H9 (cell line): ENCODE measurements at places on chromosomes 3 and 15. TPM values are rescaled to one million over a fixed set of nuclear protein-coding genes. Genes with fewer than 3 reads are reported as not detected.
A peak's percentile ranks its signal among the peaks of the same experiment; 100 is the strongest.

PRTG gene
- total RNA-seq, result 4.4 and 5.7 TPM in 2 replicates

UCN2 gene
- total RNA-seq, result 0.42 and 0.68 TPM in 2 replicates

DNA sequence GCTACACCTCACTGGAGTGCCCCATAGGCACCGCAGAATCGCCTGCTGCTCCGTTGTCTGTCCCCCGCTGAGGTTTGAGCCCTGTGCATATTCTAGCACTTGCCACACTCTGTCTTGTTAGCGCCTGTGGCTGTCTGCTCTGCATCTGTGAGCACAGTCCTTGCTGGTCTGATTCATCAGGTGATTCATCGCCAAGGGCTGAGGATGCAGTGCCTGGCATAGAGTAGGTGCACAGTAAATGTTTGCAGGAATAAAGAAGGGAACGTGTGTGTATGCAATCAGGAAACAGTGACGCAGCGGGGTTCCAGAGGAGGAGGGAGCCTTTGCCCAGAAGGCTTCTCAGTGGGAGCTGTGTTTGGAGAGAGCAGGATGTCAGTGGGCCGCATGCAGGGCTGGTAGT is 124.0 kb upstream of the PLXNA1 start:
- H3K27me3 ChIP-seq, result no peaks in the 10 kb centered on the region
- H3K36me3 ChIP-seq, result no peaks in the 10 kb centered on the region
- no peak for DNase-seq
- peaks cover 2% of the 10 kb centered on the region; the same call in 1 of the 2 replicates for H3K4me1 ChIP-seq

DNA sequence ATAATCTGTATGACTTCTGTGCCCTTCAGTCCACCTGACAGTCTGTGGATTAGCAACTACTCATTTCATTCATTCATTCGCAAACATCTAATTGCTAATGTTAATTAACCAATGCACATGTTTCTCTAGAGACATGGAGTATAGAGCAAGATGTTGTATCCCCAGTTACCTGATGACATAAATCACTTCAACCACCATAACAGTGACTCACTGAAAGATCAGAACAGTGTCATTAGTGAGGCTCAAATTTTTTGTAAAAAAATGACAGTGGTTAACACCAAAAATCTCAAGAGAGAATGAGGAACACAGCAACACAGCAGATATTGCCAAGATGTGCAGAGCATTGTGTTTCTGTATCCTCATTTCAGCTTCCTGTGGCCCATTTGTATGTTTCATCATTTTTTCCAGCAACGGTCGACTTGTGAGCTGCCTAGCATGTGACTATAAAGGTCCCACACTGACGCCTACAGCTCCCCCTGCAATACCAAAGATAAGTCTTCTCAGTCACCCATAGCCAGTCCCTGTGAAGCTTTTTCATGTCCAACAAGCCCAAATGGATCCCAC is 3.7 kb upstream of the PLD1 start:
- H3K27me3 ChIP-seq, result peaks cover 12% of the 10 kb centered on the region; the same call in 1 of the 2 replicates
- no peaks in the 10 kb centered on the region for H3K4me1 ChIP-seq
- H3K4me3 ChIP-seq, result no peak overlapping the region
- no peaks in the 10 kb centered on the region for H3K36me3 ChIP-seq

DNA sequence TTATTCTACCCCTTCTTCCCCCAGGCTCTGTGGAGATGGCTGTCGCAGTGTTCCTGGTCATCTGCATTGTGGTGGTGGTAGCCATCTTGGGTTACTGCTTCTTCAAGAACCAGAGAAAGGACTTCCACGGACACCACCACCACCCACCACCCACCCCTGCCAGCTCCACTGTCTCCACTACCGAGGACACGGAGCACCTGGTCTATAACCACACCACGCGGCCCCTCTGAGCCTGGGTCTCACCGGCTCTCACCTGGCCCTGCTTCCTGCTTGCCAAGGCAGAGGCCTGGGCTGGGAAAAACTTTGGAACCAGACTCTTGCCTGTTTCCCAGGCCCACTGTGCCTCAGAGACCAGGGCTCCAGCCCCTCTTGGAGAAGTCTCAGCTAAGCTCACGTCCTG is 12.9 kb downstream of the SPINT1 start:
- H3K36me3 ChIP-seq, result peaks cover 54% of the 10 kb centered on the region
- no peaks in the 10 kb centered on the region for H3K4me1 ChIP-seq
- H3K4me3 ChIP-seq, result no peak overlapping the region
- H3K27me3 ChIP-seq, result no peaks in the 10 kb centered on the region
- no peak for DNase-seq

DNA sequence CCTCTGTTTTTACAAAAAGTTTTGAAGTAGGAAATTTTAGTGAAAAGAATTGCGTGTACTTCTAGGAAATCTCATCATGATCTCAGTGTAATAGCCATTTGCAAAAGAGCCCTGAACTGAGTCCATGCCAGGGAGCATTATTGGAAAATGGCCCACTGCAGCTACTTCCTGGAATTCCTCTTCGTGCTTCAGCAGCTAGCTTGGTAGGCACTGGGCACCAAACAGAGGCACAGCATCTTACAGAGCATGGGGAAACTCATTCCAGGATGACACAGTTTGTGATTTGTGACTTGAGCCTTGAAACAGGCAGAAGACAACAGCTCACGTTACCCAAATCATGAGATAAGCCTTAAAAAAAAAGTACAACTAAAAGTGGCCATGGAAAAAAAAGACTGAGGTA is 179.1 kb downstream of the WDR72 start:
- no peak for DNase-seq
- H3K27me3 ChIP-seq, result no peaks in the 10 kb centered on the region
- H3K27ac ChIP-seq, result no peak overlapping the region
- no peaks in the 10 kb centered on the region; the same call in 1 of the 2 replicates for H3K4me1 ChIP-seq

TSC22D2 gene
- total RNA-seq, result 25.4 and 26.5 TPM in 2 replicates

GRCh38 chr3:172564499-172564898 is 41.3 kb upstream of the TNFSF10 start:
- H3K27ac ChIP-seq, result no peak overlapping the region
- DNase-seq, result no peak
- no peaks in the 10 kb centered on the region for H3K36me3 ChIP-seq
- no peak overlapping the region for H3K4me3 ChIP-seq
- H3K4me1 ChIP-seq, result no peaks in the 10 kb centered on the region

GRCh38 chr3:54714035-54714434 is 213.8 kb downstream of the LRTM1 start:
- H3K4me1 ChIP-seq, result peaks cover 3% of the 10 kb centered on the region; the same call in 1 of the 2 replicates
- no peak overlapping the region for H3K4me3 ChIP-seq

DNA sequence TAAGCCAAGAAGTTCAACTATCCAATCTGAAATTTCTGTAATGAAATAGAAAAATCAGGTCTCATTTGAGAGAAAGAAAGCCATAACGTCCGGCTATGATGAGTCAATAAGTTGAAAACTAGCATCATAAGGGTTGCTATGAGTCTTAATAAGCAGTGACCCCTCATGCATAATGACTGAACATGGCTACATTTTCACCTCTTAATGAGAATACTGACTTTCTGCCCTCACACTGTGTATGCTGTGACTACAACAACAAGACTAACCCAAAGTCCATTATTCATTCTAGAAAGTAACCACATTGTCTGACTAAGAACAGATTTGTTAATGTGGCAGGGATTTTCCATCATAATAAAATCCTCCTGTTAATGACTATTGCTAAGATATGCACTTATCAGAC is 884.0 kb upstream of the CADM2 start:
- no peaks in the 10 kb centered on the region for H3K27me3 ChIP-seq
- no peaks in the 10 kb centered on the region for H3K4me1 ChIP-seq
- no peak for DNase-seq
- H3K36me3 ChIP-seq, result peaks cover 2% of the 10 kb centered on the region; the same call in 1 of the 2 replicates
- H3K27ac ChIP-seq, result no peak overlapping the region
- H3K4me3 ChIP-seq, result no peak overlapping the region

OIP5 gene
- total RNA-seq, result 30.9 and 33.3 TPM in 2 replicates

- H3K4me3 ChIP-seq, result no peak overlapping the region
- no peaks in the 10 kb centered on the region for H3K27me3 ChIP-seq
- no peak overlapping the region for H3K27ac ChIP-seq
- peaks cover 6% of the 10 kb centered on the region for H3K36me3 ChIP-seq
- no peak for DNase-seq
These were observed 177.3 kb upstream of the GOLIM4 start for GRCh38 chr3:168273036-168273435.

GRCh38 chr3:139201446-139202225 is 142.2 kb upstream of the MRPS22 start:
- no peak overlapping the region for H3K4me3 ChIP-seq
- no peak overlapping the region for H3K27ac ChIP-seq
- H3K4me1 ChIP-seq, result no peaks in the 10 kb centered on the region
- no peak for DNase-seq

GRCh38 chr3:123098426-123099330 is 31.9 kb downstream of the PDIA5 start:
- H3K4me3 ChIP-seq, result no peak overlapping the region
- H3K27me3 ChIP-seq, result no peaks in the 10 kb centered on the region
- H3K36me3 ChIP-seq, result peaks cover 22% of the 10 kb centered on the region
- peaks cover 14% of the 10 kb centered on the region; the same call in 1 of the 2 replicates for H3K4me1 ChIP-seq
- peak; percentile 50 for DNase-seq
- no peak overlapping the region for H3K27ac ChIP-seq

DNA sequence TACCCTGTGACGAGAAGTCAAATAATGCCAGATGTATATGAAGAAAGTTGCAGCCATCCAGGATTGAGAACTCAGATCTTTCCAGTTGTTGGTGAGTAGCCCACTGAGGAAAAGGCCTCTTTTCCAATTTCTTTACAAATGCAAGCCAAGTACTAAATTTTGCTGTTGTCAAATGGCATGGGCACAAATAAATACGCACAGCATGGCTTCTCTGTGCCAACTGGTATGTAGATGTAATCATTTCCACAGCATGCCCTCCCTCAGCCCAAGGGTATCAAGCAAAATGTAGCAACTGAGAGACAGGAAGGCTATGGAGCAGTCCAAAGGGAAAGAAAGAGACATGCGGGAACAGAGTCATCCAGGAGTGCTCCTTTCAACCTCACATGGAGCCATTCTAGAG is 105.4 kb downstream of the FGF12 start:
- no peak for DNase-seq
- H3K27me3 ChIP-seq, result no peaks in the 10 kb centered on the region
- no peaks in the 10 kb centered on the region; the same call in 1 of the 2 replicates for H3K4me1 ChIP-seq
- H3K36me3 ChIP-seq, result no peaks in the 10 kb centered on the region
- H3K27ac ChIP-seq, result no peak overlapping the region
- no peak overlapping the region for H3K4me3 ChIP-seq

DNA sequence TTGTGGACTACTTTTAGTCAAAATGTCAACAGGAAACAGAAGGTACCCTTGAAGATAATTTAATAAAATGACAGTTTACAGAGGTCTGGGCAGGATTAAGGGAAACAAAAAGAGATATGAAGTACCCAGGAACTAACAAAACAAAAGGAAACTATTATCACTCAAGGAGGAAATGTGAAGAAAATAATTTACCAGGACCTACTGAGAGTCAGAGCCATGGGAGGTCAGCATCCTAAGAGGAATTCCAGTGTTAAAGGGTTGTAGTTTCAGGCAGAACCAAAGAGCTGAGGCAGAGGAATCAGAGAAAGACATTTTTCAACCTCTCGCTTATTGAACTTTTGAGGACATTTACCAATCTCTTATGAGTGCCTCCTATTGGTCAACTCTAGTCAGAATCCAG is 408.9 kb upstream of the CBLB start:
- no peak overlapping the region for H3K4me3 ChIP-seq
- no peaks in the 10 kb centered on the region for H3K36me3 ChIP-seq
- no peak for DNase-seq

GRCh38 chr3:184361532-184361931 is at the start of the genes CLCN2 and POLR2H:
CLCN2 (minus strand) TSS chr3:184361605; CDS start chr3:184361479, 126 bp downstream.
POLR2H (plus strand) TSS chr3:184361710; CDS start chr3:184363493, 1,783 bp downstream.
- no peak within 1 kb of the TSS for H3K27ac ChIP-seq
- peak within 1 kb of the TSS; percentile 96 for H3K4me3 ChIP-seq
- peak; percentile 66 for DNase-seq
- peaks cover 24% of the 10 kb centered on the region; the same call in 2 of the 3 replicates for H3K36me3 ChIP-seq
- H3K4me1 ChIP-seq, result peaks cover 2% of the 10 kb centered on the region; the same call in 1 of the 2 replicates

GRCh38 chr15:27564656-27565055 is 534.5 kb downstream of the OCA2 start:
- no peaks in the 10 kb centered on the region for H3K27me3 ChIP-seq
- H3K4me1 ChIP-seq, result no peaks in the 10 kb centered on the region
- H3K27ac ChIP-seq, result no peak overlapping the region
- H3K36me3 ChIP-seq, result peaks cover 5% of the 10 kb centered on the region; the same call in 2 of the 3 replicates

GRCh38 chr3:156180077-156180476 is 59.7 kb downstream of the KCNAB1 start:
- H3K27ac ChIP-seq, result no peak overlapping the region
- H3K4me1 ChIP-seq, result no peaks in the 10 kb centered on the region
- no peaks in the 10 kb centered on the region for H3K36me3 ChIP-seq
- no peak for DNase-seq

DNA sequence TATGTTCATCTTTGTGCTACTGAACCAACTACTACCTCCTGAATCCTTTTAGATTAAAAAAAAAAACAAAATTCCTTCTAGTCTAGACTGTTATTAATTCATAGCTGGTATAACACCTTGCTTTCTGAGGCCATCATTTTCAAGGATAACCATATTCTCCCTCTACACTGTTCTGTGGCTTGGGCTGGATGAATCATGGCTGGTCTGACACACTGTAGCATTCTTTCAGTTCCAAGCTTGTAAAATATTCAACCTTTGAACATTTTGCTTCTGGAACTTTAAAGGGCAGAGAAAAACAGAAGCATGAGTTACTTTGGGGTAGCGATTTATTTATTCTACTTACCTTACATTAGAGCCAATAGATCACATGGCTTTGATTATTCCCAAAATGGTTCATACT is 7.6 kb downstream of the HSPBAP1 start:
- no peak overlapping the region for H3K4me3 ChIP-seq
- no peaks in the 10 kb centered on the region for H3K4me1 ChIP-seq
- H3K36me3 ChIP-seq, result peaks cover 18% of the 10 kb centered on the region
- DNase-seq, result no peak
- H3K27ac ChIP-seq, result no peak overlapping the region

DNA sequence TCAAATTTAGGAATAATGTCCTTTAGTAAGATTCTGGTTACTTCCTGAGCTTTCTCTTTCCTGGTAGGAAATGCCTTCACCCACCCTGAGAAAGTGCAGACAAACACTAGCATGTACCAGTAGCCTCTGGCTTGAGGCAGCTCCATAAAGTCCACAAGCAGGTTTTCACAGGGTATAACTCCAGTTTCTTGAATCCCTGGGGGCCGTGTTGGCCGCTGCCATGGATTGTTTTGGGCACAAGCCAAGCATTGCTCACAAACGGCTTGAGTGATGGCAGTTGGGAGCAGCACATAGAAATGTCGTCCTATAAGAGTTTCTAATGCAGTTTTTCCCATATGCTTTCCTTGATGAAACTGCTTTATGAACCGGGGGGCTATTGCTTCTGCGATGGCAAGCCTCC is 164.1 kb downstream of the STXBP5L start:
- H3K27me3 ChIP-seq, result no peaks in the 10 kb centered on the region
- H3K4me3 ChIP-seq, result no peak overlapping the region
- no peak for DNase-seq
- H3K4me1 ChIP-seq, result no peaks in the 10 kb centered on the region

DNA sequence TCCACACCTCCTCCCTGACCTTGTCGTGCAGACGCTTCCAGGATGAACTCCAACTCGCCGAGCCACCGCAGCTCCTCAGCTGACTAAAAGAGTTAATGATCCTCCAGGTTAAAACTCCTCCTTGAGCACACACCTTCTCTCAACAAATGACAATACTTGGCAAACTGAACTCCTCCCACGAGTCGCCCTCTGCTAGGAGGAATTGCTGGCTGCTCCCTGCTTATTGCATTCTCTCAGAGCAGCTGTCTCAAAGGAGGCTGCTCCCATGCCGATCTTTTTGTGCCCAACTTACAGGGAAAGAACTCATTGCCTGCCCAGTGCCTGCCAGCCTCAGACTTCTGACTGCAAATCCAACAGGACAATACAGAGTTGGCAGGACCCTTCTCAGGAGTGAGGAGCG is at the start of gene ATP13A4:
TSS of gene ATP13A4 (minus strand) at position 85 of the 400 bp plus-strand sequence. CDS start 96 bp downstream, outside the sequence.
- no peak within 1 kb of the TSS for H3K27ac ChIP-seq
- H3K4me1 ChIP-seq, result no peaks in the 10 kb centered on the region
- peak; percentile 65 for DNase-seq
- no peaks in the 10 kb centered on the region for H3K36me3 ChIP-seq
- H3K4me3 ChIP-seq, result no peak within 1 kb of the TSS

CYB561D2 gene
- 16.8 and 19.0 TPM in 2 replicates for total RNA-seq

CFAP100 gene
- 0.26 and 0.44 TPM in 2 replicates for total RNA-seq

MYO5C gene
- total RNA-seq, result 22.2 and 22.4 TPM in 2 replicates
